Placental epithelial cell (primary cell): ENCODE measurements at places on chromosomes 13 and 19. TPM values are rescaled to one million over a fixed set of nuclear protein-coding genes. Genes with fewer than 3 reads are reported as not detected.

Gene UNC13A
- total RNA-seq = 0.11 and 0.39 TPM in 2 replicates

Gene PCDH9
- total RNA-seq = 25.8 and 49.9 TPM in 2 replicates

Gene C19orf73
- total RNA-seq = 1.2 and 1.3 TPM in 2 replicates

Gene S1PR2
- 10.6 and 18.1 TPM in 2 replicates for total RNA-seq

Gene DPF1
- total RNA-seq = under 0.01 and 1.3 TPM in 2 replicates

Gene ZNF560
- 0.33 and 0.39 TPM in 2 replicates for total RNA-seq
